Esophagus squamous epithelium (tissue), 5 donors: ENCODE measurements at places on chromosomes 5 and 9.

- no peak for DNase-seq
Observed at GRCh38 chr5:180804129-180804618, 1.6 kb upstream of the MGAT1 start.

GRCh38 chr5:126280343-126280742 lies 142.9 kb upstream of the GRAMD2B start:
- DNase-seq, result no peak

GRCh38 chr5:82952326-82952725 lies 124.9 kb downstream of the TMEM167A start:
- DNase-seq, result no peak

GRCh38 chr5:98157368-98157767 lies 616.1 kb upstream of the RGMB start:
- DNase-seq, result no peak

GRCh38 chr9:130570208-130570607 lies 9.2 kb upstream of the FUBP3 start:
- DNase-seq, result no peak

GRCh38 chr5:110785356-110785755 lies 46.5 kb downstream of the SLC25A46 start:
- no peak for DNase-seq

GRCh38 chr9:109355564-109356297 lies 34.9 kb upstream of the EPB41L4B start:
- DNase-seq, result no peak

- DNase-seq, result no peak
Observed at GRCh38 chr9:84698323-84698722, 28.8 kb downstream of the NTRK2 start.

- DNase-seq, result no peak
Observed at GRCh38 chr5:15993919-15994318, 185.7 kb downstream of the MARCHF11 start.

DNA sequence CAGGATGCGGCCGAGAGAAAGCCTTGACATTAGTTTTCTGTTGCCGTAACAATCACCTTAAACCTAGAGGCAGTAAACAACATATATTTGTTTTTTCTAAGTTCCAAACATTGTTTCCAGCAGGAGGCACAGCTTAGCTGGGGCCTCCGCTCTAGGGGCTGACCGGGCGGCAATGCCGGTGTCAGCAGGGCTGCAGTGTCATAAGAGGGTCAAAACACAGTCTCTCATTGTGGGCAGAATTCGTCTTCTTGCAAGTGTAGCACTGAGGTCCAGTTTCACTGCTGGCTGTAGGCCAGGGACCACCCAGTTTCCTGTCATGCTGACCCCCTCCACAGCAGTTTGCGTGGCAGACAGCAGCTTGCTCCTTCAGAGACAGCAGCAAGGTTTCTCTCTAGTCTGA lies 186.2 kb downstream of the PJA2 start:
- no peak for DNase-seq

DNA sequence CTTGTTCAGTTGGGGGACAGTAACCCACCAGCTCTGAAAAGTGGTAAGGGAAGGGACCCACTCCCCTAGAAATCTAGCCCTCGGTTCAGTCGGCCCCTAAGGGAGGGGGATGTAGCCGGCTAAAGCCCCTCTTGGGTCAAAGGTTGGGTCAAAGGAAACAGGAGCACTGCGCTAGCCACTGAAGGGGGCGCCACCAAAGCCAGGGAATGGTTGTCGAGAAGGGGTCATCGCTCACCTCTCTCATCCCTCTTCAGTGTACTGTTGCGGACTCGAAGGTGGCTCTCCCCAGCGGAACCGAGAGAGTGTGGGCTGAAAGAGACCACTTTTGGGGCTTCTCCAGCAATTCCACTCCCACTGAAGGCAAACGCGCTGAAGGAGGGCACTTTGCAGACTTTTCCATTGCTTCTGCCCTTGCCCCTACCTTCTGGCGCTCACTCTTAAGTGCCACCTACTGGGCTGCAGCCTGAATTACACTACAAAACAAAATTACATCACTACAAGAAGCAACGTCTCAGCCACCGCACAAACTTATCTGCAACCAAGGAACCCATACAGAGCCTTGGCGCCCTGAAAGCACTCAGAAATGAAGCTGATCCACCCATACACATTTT lies 396.9 kb downstream of the PDE4D start:
- no peak for DNase-seq

DNA sequence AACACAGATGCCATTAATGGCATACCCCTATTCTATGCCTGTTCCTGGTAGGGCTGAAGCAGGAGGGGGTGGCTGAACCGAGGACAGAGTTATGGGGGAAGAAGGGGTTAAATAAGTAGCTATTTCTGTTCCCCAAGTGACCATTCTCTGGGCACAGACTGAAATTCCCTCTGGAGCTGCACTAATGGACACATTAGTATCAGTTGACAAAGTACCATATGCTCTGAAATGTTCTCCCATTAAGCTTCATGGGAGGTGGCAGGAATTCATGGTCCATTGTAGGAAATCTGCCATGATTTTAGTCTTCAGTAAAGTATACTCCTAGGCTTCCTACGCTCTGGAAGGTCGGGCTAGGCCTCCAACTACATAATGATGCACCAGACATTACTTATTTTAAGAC lies 10.5 kb upstream of the FRMPD1 start:
- DNase-seq, result no peak

DNA sequence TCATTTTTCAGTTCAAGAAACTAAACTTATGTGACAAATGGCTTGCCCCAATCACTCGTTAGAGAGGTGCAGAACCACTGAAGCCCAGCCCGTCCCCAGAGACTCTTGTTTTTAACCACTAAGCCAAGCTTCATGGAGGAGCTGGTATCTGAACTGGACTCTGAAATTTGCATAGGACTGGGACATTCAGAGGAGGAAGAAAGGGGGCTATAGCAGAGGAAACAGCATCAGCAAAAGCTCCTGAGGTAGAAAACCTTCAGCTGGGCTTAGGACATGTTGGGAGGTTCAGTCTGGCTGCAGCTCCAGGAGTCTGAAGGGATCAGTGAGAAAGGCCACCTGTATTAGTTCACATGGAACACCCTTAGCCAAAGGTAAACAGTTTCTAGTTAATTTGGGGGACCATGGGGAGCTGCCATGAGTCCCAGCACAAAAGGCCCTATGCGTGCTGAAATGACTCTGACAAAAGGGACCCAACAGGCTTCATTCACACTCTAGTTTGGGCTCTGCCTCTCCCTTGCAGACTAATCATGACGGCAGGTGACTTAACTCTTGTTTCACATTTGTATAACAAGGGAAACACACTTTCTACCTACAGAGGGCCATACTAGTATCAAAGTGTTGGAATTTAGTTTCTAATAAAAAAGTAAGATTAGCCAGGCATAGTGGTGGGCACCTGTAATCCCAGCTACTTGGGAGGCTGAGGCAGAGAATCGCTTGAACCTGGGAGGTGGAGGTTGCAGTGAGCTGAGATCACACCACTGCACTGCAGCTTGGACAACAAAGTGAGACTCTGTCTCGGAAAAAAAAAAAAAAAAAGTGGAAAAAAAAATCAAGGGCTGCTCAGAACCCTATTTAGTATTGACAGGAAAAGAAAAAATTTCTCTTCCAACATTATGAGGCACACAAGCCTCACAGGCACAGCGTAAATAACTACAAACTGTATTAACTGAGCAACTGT lies 10.2 kb downstream of the FBXO10 start:
- no peak for DNase-seq

DNA sequence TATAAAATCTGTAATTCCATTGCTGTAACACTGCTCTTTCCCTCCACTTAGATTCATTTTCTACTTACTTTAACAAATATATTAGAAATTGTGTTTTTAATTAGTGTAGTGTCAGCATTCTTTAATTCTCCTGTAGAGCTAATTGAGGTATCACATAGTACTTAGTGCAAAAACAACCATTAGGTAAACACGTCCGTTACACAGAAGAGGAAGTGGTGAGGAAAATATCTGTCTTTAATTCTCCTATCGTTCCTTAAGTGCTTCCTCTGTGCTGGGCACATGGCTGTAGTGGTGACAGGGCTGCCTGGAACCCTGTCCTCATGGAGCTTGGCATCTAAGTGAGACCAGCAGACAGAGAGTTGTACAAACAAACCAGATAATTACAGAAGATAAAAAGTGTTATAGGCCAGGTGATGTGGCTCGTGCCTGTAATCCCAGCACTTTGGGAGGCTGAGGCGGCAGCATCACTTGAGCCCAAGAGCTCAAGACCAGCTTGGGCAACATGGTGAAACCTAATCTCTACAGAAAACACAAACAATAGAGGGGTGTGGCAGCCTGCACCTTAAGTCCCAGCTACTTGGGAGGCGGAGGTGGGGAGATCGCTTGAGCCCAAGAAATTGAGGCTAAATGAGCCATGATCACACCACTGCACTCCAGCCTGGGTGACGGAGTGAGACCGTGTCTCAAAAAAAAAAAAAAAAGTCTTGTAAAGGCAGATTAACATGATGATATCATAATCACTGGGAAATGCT lies 36.4 kb downstream of the PARP8 start:
- DNase-seq, result no peak

GRCh38 chr9:123150708-123151503 lies 117.4 kb downstream of the GPR21 start:
- DNase-seq, result no peak

DNA sequence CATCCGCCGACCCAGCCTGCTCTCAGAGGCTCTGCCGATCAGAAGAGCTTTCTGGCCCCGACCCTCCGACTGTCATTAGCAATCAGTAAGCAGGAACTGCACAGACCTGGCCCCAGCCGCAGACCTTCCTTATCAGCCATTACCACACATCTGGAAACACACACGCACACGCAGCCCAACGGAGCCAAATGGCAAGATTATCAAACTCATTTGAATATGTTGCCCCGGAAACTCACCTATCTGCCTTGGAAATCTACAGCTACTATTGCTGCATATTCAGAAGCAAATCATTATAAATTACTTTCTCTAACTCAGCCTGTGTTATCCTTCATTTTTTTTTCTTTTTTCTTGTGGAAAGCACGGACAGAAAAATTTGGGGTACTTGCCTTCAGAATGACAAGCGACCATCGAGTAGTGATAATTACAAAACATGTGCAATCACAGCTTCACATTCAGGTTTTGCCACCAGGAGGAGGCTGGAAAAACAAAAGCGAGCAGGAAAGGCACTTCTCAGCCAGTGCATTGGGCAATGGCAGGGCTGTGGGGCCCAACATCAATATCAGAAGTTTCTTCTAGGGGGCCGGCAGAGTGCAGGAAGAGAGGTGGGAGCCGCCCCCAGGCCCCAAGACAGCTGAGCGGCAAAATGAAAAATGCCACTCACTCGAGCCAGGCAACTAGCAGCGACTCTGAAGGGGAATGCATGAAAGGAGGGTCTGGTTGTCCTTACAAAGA lies 122.3 kb downstream of the VAV2 start:
- DNase-seq, result no peak

DNA sequence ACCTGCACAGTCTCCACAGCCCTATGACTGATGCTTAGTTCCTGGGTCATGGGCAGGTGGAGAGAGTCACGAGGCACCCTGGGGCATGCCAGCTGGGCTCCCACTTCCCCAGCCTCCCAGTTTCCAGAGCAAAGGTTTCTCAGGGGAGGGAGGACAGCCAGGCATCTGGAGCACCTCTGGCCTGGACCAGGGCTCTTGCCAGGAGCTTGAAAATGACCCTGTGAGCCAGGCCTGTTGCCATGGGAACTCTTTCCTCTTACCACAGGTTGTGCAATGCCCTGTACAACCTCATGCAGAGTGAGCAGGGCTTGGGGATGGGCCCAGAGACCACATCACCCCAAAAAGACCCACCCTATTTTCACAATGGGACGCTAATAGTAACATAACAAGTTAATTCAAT lies 113.1 kb downstream of the PSD2 start:
- DNase-seq, result no peak

DNA sequence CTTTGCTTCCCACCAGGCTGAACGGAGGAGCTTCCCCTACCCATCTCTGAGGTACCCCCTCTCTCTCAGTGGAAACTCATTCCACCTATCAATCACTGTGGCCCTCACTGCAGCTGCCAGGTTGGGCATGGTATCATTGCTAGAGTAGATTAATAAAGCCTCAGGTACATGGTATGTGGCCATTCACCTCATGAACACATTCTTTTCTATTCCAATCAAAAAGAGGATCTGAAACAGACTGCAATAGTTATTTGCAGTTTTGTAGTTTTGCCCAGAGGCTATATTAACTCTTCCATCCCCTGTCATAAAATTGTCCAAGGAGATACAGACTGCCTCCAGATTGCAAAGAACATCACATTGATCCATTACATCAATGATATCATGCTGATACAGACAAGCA lies 85.8 kb upstream of the MVB12B start:
- no peak for DNase-seq

GRCh38 chr9:16068476-16068875 lies 515.6 kb downstream of the CCDC171 start:
- no peak for DNase-seq

DNA sequence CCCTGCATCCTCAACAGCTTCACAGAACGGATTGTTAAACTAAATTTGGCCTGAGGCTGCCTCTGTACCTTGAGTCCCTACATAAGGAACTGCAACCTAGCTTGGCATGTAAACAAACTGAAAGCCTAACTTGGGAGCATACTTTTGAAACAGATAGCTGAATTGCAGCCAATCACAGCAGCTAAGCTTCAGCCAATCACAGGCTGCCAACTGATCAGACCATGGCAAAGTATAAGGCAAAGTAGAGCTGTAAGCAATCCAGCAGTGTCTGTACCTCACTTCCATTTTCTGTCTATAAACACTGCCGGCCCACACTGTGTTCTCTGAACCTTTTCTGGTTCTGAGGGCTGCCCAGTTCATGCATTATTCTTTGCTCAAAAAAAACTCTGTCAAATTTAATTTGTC lies 8.9 kb upstream of the ZNF483 start:
- no peak for DNase-seq

- DNase-seq, result no peak
Observed at GRCh38 chr9:134651226-134651905, 9.8 kb downstream of the COL5A1 start.

- no peak for DNase-seq
Observed at GRCh38 chr9:128121466-128121810, 6.1 kb downstream of the PTGES2 start.

DNA sequence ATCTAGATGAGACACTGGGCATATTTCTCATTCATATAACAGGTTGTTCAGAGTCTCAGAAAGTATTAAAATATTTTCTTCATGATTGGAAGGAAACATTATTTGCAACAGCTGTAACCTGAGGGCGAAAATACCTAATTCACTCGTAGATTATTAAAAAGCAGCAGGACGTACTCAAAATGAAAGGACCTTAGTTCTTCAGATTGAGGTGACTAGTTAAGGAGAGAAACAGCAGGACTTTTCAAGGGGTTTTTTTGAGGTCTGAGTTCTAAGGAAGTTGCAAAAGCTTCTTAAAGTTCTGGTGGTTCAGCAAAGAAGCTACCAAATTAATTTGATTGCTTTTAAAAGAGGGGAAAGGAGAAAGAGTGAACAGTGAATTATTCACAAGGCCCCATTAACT lies 174.9 kb downstream of the TMEM161B start:
- DNase-seq, result no peak

GRCh38 chr5:161382685-161383084 lies 163.8 kb downstream of the GABRB2 start:
- no peak for DNase-seq

- DNase-seq, result no peak
Observed at GRCh38 chr5:174355208-174355612, 309.7 kb downstream of the NSG2 start.

GRCh38 chr9:456365-456764 lies 241.7 kb downstream of the DOCK8 start:
- DNase-seq, result no peak
